Activated CD8-positive, alpha-beta memory T cell treated with anti-CD3 and anti-CD28 coated beads for 1 hour (primary cell): ENCODE measurements at places on chromosomes 12 and 14.
A peak's percentile ranks its signal among the peaks of the same experiment; 100 is the strongest.

GRCh38 chr14:58963873-58964597 is 224.4 kb upstream of the DAAM1 start:
- no peak for DNase-seq

DNA sequence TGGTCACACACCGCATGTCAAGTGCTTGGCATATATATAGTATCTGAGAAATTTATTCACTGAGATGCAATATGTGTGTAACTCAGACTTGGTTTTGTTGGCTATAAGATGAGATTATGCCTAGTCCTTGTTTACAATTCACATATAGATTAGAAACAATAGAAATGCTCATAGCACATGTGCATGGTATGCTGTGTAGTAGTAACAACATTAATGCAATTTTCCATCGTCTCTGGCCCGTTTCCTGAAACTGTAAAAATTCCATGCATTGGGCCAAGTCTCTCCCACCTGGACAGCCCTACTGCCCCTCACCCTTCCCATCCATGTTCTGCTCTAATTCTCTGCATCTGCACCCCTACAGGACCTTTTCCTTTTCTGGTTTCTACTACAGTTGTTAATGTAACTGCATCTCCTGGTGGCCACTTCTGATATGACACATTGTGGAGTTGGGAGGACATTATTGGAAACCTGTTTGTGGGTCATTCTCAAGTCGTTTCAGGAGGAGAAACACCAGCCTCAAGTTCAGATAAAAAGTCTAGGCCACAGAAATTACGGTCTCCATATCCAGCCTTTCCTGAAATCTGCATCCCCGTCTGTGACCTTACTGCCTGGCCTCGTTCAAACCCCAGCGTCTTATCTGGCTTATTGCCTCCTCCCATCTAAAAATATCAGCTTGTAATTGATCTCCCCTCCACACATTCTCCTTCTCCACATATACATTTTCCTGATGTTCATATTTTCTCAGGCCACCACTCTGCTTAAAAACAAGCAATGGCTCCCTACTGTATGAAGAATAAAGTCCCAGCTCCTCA is 37.5 kb downstream of the EMP1 start:
- DNase-seq: no peak

- no peak for DNase-seq
Measured at GRCh38 chr14:105926373-105927095, 400.2 kb downstream of the TMEM121 start.

DNA sequence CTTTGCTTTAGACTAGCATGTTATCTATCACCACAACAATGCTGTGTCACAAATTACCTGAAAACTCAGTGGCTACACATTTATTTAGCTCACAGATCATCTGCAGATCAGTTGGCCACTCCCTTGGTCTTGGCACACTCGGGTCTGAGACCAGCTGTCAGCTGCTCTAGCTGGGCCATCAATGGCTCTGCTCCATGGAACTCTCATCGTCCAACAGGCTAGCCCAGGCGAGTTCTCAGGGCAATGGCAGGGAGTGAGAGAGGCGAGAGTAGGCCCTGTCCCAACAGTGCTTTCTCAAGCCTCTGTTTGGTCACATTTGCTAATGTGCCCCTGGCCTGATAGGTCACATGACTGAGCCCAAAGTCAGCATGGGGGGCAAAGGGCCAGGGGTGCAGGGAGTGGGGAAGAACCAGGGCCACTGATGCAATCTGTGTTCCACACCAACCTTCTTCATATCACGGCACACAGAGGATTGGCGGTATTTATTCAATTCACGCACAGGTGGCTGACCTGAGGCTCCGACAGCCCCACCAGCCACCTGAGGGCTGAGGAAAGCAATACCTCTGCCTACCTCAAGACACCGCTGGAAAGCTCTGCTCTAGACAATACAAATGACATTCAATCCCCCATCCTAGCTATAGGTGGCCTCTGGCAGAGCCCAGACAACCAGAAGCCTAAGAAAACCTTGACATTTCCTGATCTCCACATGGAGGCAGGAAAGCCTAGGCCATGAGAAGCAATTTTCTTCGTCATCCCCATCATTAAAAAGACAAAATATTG is 82.5 kb downstream of the NT5DC3 start:
- no peak for DNase-seq

- no peak for DNase-seq
Measured at GRCh38 chr14:51444353-51445000, 204.4 kb downstream of the TMX1 start.

GRCh38 chr12:131067981-131068851 is 114.5 kb downstream of the ADGRD1 start:
- no peak for DNase-seq

- DNase-seq: peak; percentile 25
Measured at GRCh38 chr14:22112004-22112403, 438.4 kb upstream of the OR4E1 start.

DNA sequence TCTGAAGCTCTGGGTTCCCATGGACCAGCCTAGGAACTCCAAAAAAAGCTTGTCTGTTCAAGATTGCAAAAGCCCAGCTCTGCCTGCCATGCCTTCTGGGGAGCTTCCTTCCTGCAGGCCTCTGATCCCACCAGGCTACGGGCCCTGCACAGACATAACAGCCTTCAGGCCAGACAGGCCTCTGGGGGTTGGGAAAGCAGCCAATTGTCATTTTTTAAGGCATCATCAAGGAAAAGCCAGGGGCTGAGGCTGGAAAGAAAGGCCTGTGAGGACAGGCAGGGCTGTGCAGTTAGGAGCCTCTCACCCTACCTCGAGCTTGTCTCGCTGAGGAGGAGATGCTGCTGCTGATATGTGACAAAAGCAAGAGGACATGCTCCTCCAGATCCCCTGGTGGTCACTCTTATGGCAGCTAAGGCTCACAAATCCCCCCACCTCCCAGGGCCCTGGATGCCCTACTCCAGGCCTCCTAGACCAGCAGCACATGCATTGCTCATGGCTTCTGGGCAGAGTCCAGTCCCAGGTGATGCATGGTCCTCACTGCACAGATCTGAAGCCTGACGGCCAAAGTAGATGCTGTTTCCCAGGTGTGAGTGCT is 2.9 kb downstream of the TMEM229B start:
- no peak for DNase-seq

DNA sequence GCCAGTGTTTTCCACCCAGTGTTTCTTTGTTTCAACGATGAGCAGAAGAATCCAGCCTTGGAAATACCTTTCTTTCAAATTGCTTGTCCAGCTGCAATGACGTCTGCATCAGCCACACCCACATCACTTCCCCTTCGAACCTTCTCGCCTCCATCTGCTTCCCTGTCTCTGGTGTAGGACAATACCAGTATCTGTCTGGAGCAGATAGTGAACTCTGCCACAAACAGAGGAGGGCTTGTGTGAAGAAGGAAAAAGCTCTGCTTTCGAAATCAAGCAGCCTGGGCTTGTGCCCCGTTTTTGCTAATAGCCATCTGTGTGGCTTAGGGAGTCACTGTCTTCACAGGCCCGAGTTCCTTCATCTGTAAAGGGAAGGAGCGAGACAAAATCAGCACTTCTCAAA is 415.4 kb downstream of the ZFP36L1 start:
- no peak for DNase-seq

GRCh38 chr12:38614171-38614570 is 291.2 kb downstream of the CPNE8 start:
- no peak for DNase-seq

- DNase-seq: no peak
Measured at GRCh38 chr14:59882957-59883356, 12.4 kb upstream of the RTN1 start.
